ENCODE measurements at places on chromosomes 13 and 19. TPM values are rescaled to one million over a fixed set of nuclear protein-coding genes. Genes with fewer than 3 reads are reported as not detected.

ZNF14 gene
- 11.3 TPM for total RNA-seq

- DNase-seq, result no peak
Observed at GRCh38 chr13:44230071-44230470, 143.6 kb upstream of the SERP2 start.

DNA sequence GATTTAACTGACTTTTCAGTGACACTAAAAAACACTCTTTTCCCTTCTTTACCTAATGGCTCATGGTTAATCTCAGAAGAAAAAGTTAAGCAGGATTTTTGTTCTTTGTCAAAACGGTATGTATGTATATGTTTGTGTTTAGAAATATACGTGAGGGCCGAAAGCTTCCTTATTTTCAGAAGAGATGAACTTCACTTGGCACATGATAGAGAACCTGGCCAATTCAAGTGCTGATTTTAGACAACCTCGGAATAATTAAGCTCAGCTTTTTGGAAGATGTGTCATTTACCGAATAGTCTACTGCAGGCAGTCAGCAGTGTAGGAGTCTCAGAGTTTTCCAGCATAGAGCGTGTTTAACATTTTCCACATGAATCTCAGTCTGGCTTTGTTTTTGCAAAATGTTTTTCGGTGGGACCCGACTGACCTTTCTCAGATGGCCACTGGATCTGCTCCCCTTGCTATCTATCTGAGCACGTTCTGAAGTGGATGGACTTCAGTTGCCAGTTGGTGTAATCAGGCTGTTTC is 4.6 kb downstream of the RNASEH2B start:
- DNase-seq, result no peak

- no peak for DNase-seq
Observed at GRCh38 chr19:7894612-7895309, 6.5 kb downstream of the LRRC8E start.

GRCh38 chr19:54029930-54030490 is 33.7 kb downstream of the VSTM1 start:
- DNase-seq, result peak; percentile 63

- DNase-seq, result no peak
Observed at GRCh38 chr13:62837895-62838294, 1422.2 kb upstream of the PCDH20 start.

- no peak for DNase-seq
Observed at GRCh38 chr13:95509521-95510310, 42.8 kb upstream of the CLDN10 start.

GRCh38 chr13:31982540-31982939 is 49.0 kb upstream of the FRY start:
- peak; percentile 68 for DNase-seq

- peak; percentile 81 for DNase-seq
Observed at GRCh38 chr19:18291019-18291524, 9.7 kb upstream of the JUND start.

DNA sequence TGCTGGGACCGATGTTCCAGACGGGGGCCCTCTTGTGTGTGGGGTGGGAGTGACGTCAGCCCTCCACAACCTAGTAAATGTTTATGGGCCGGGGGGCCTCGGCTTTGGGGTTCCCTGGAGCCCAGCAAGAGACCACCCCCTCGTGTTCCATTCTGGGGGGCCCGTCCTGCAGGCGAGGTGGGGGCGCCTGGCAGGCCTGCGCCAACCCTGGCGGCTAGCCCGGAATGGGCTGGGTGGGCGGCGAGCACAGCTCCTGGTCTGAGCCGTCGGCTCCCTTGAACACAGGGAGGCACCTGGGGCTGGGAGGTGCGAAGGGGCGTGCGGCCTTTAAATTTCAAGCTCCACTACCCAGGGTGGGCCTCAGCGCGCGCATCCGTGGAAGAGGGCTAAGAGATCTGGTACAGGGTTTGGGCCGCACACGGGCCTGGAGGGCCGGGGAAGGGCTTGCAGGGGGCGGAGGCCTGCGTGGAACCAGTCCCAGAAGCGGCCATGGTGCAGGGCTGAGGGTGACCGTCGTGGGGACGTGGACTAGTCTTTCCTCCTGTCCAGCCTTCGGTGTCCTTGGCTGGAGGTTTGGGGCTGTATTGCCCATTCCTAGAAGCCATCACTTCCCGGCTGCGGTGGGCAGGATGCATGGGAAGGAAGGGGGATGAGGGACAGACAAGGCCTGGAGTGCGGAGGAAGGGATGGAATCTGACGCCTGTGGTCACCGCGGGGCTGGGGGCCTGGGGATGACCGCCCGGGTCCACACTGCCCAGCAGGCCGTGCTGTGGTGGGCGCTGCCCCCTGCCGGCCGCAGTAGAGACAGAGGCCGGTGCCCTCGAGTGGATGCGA is 11.4 kb downstream of the NDUFA11 start:
- no peak for DNase-seq

- no peak for DNase-seq
Observed at GRCh38 chr19:51027873-51028272, 1.5 kb upstream of the KLK11 start.

PDX1 gene
- not detected for total RNA-seq

NCLN gene
- total RNA-seq, result 25.4 TPM

EXOC3L2 gene
- total RNA-seq, result 4.9 TPM

DNA sequence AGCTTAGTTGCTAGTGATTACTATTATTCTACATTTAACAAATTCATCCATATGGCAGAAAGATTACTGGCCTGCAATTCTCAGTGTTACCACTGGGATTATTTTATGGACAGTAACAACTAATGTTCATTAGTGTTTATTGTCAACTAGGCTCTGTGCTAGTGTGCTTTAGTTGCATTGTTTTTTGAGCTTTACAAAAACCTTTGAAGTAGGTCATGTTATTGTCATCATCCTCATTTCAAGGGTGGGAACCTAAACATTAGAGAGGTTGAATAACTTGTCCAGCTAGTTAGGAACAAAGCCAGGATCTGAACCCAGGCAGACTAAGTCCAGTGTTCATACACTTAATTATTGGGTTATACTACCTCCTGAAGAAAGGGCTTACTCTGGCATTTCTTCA is 27.8 kb upstream of the TDRD3 start:
- no peak for DNase-seq
